Liver (tissue), 10 donors: ENCODE measurements at places on chromosomes 2 and 18. TPM values are rescaled to one million over a fixed set of nuclear protein-coding genes. Genes with fewer than 3 reads are reported as not detected.

DNA sequence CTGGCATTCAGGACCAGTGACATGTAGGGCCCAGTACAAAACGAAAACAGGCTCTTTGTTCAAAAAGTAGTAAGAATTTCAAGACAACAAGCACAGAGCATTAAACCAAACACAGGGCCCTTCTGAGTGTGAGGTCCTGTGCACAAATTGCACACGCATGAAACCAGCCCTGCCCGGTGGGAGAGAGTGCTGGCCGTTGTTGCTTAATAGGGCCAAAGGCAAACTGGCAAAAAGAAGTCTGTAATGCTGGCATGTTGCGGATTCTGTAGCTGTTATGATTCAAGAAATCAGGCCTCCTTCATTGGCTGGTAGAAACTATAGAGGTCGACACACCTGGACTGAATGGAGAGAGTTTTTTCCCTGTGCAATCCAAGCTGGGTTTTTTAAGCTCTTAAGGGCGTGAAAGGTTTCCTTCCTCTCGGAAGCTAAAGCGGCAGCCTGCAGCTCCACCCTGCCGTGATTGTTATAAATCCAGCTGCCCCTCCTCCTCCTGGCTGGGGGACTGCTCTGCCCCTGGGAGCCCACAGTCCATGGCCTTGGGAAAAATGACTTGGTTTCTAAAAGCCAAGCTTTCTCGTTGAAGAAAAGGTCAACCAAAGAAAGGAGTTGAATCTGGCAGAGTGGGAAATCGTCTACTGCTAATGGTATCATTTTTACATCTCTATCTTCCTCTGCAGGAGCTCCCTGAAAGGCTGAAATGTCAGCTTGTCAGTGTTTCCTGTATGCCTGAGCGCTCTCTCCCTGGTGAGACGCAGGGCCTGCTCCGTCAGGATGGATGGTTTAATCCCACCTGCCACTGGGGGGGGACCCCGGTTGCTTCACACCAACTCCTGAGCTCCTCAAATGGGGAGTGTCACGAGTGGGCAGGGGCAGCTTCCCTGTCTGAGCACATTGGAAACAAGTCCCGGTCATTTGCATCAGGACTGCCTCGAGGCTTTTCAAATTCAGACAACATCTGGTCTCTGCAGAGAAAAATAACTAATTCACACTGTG lies 143.6 kb downstream of the ALPK2 start:
- no peaks in the 10 kb centered on the region for H3K36me3 ChIP-seq
- H3K27me3 ChIP-seq: no peaks in the 10 kb centered on the region
- peaks cover 3% of the 10 kb centered on the region for H3K4me1 ChIP-seq
- DNase-seq: no peak
- no peak overlapping the region for H3K4me3 ChIP-seq

- H3K27me3 ChIP-seq: no peaks in the 10 kb centered on the region
- H3K4me1 ChIP-seq: no peaks in the 10 kb centered on the region
- no peak for DNase-seq
- H3K36me3 ChIP-seq: no peaks in the 10 kb centered on the region
Measured at GRCh38 chr2:74291218-74291544, 52.0 kb downstream of the SLC4A5 start.

DNA sequence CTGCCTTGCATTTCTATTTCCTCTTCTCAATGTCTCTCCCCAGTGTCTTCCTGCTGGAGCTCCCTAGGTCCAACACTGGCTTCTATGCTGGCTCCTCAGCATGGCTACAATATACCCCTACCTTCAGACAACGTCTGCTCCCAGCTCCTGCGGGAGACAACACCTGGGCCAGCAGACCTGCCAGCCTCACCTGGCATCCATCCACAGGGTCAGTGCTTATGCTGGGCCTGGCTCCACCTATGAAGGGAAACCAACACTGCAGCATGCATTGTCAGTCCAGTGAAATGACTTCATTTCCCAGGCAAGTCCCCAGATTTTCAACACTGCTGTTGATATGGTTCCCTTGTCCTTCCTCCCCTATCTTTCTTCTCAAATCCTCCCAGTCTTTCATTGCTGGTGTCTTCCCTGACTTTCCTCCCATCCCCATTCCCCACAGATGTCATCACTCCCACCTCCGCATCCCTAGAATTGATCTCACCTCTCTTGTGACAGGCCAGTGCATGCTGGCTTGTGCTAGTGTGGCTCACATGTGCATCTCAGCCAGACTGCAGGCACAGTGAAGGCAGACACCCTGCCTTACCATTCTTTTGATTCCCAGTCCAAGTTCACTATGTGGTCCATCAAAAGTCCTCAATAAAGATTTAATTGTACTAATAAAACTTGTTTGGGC lies 98.0 kb downstream of the MYO5B start:
- DNase-seq: no peak
- no peak overlapping the region for H3K4me3 ChIP-seq
- H3K27ac ChIP-seq: no peak overlapping the region
- H3K36me3 ChIP-seq: no peaks in the 10 kb centered on the region
- H3K27me3 ChIP-seq: no peaks in the 10 kb centered on the region

GRCh38 chr18:1916869-1917523 lies 654.3 kb downstream of the METTL4 start:
- H3K27ac ChIP-seq: no peak overlapping the region
- H3K4me1 ChIP-seq: no peaks in the 10 kb centered on the region
- H3K27me3 ChIP-seq: no peaks in the 10 kb centered on the region
- no peaks in the 10 kb centered on the region for H3K36me3 ChIP-seq
- no peak for DNase-seq

DNA sequence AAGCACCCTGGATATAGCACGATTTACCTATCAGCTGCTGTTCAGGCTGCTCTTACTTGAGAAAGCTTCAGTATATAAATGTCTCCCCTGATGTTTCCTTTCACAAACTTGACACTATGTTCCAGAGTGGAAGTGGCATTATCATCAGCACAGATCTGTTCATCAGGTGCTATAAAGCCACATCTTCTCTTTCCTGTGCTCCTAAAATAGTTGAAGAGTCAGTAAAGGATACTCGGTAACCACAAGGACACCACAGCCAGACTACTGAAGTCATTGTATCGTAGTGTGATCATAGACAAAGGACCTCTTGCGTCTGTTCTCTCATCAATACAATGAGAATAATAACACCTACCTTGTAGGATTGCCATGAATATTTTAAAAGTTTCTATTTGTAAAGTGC lies 841.0 kb upstream of the CELF4 start:
- DNase-seq: no peak
- no peaks in the 10 kb centered on the region for H3K27me3 ChIP-seq
- no peak overlapping the region for H3K27ac ChIP-seq
- no peaks in the 10 kb centered on the region for H3K36me3 ChIP-seq
- H3K4me3 ChIP-seq: no peak overlapping the region

DNA sequence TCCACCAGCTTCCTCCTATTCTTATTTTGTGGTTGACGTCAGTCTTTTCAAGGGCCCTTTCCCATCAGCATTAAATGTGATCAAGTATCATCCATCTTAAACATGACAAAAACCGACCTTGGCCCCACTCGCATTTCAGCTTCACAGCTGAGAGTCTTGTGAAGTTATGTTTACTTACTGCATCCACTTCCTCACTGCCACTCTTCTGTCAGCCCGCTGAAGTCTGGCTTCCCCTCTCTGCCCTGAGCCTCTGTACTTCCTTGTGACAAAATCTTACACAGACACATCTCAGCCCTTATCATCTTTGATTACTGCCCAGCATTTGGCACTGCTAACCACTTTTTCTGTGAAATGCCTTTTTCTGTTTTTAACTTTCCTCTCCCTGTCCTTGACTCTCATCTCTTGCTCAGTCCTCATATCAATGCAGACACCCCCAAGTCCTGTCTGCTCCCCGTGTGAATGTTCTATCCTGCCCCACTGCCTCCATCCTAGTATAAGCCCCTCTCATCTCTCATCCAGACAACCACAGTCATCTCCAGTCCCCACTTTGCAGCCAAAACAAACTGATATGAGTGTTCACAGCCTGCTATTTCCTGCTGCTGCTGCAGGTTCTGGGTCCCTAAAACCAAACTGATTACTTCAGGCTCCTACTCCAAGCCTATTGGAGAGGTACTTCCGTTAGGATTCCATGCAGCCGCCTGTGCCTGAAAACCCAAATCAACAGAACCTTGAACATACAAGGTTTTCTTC lies 31.4 kb downstream of the FOSL2 start:
- DNase-seq: no peak
- no peaks in the 10 kb centered on the region for H3K36me3 ChIP-seq
- H3K27me3 ChIP-seq: no peaks in the 10 kb centered on the region

GRCh38 chr2:139917690-139918384 lies 1137.6 kb upstream of the NXPH2 start:
- no peaks in the 10 kb centered on the region for H3K36me3 ChIP-seq
- no peaks in the 10 kb centered on the region for H3K27me3 ChIP-seq
- DNase-seq: no peak
- no peaks in the 10 kb centered on the region for H3K4me1 ChIP-seq
- no peak overlapping the region for H3K4me3 ChIP-seq

The DNPEP gene
- total RNA-seq: 25.8 TPM

The PLEKHH2 gene
- total RNA-seq: 1.4 TPM

The SLC8A1 gene
- 14.3 TPM for total RNA-seq

The APCDD1 gene
- total RNA-seq: 0.89 TPM

The EMX1 gene
- 0.08 TPM for total RNA-seq

The EHD3 gene
- total RNA-seq: 20.2 TPM

The FBLN7 gene
- total RNA-seq: 1.6 TPM
